Activated naive CD4-positive, alpha-beta T cell treated with anti-CD3 and anti-CD28 coated beads, Interleukin-2, amount 50 U/mL, for 72 hours (primary cell): ENCODE measurements at places on chromosomes 12 and 14. TPM values are rescaled to one million over a fixed set of nuclear protein-coding genes. Genes with fewer than 3 reads are reported as not detected.

Gene SLC24A4
- not detected for total RNA-seq

Gene BDKRB1
- not detected for total RNA-seq

Gene LPAR5
- 5.1 TPM for total RNA-seq

Gene CALM1
- total RNA-seq = 402 TPM
